ENCODE measurements at places on chromosomes 16 and 17.

DNA sequence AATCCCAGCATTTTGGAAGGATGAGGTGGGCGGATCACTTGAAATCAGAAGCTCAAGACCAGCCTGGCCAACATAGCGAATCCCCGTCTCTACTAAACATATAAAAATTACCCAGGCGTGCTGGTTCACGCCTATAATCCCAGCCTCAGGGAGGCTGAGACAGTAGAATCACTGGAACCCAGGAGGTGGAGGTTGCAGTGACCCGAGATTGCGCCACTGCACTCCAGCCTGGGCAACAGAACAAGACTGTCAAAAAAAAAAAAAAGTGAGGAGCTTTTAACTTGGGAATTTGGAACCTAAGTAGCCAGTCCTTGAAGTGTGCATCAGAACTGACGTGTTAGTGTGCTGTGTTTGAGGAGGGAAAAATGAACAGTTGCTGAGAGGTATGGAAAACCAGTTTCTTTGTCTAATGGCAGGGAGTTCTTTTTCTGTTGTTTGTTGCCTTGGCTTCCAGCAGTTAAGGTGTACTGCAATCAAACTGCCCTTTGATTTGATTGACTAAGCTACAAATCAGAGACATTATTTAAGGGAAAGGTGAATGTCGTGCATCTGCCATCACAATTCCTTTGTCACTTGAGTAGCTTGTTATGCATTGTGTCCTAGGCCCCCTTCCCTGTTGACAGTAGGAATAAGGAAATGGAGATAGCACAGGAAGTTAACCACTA, 8.6 kb upstream of the DUSP14 start:
- no peak for DNase-seq

- no peak for DNase-seq
Observed at GRCh38 chr17:42068979-42069378, 18.6 kb upstream of the C17orf113 start.

GRCh38 chr17:60782742-60783141, 105.1 kb downstream of the BCAS3 start:
- no peak for DNase-seq

- DNase-seq, result no peak
Observed at GRCh38 chr16:22927306-22927705, 113.3 kb downstream of the HS3ST2 start.

DNA sequence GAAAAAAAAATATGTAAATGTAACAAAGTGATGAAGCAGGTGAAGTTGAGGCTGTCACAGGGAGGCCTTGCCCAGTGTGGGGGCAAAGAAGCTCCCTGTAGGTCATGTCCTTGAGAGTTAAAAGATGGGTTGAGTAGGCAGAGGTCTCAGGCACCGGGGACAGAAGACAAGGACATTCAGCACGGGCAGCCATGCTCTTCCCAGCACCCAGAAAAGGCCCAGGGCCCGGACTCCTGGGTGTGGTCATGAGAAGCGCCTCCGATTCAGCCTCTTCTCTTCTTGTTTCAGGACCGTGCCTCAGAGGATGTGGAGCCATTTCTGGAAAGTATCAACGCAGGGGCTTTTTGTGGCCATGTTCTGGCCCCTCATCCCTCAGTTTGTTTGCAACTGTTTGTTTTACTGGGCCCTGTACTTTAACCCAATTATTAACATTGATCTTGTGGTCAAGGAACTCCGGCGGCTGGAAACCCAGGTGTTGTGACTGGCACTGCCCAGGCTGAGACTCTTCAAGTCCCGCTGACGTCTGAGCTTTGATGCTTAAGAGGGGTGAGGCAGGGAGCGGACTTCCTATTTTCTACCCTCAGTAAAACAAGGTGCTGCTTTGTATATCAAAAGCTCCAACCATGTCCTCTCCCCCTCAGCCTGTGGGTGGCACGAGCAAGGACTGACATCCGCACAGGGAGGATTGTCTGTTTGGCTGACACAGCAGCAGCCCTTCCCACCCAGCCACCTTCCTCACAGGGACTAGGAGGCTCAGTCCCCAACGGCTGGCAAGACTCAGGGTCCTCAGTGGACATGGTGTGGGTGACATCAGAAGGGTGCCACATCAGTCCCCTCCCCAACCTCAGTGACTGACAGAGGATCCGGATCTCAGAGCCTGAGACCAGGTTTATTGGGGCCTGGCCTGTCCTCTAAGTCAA, 26.5 kb downstream of the PLA2G10 start:
- no peak for DNase-seq

DNA sequence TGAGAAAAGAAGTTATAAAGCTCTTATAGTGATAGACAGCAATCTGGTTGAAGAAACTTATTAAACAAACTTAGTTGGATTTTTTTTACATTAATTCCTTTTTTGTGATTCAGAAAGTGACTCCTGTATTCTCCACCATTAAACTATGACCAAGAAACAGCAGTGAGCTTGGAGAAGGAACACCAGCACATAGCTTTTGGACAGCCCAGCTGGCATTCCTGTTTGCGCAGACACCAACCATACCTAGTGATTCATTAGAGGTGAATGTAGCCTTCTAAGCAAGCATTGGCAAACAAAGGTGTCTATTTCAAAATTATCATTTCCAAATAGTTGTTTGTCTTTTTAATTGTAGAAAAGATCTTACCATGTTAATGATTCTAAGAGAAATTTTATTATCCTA, 94.4 kb downstream of the STXBP4 start:
- DNase-seq, result no peak

DNA sequence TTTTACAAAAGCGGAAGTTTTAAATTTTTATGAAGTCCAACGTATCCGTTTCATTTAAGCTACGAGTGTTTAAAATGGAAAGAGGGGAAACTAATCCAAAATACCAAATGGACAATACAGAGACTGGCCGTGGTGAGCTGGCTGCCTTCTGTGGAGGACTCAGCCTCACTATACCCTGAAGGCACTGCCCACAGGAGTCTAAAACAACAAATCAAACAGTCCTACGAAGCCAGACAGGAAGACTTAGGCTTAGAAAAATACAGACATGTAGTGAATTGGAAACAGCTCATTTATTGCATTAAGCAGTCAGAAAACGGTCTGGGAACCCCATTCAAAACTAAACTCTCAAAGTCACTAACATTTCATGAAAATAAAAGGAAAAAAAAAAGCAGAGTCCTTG, 75.1 kb downstream of the CYTH1 start:
- no peak for DNase-seq

DNA sequence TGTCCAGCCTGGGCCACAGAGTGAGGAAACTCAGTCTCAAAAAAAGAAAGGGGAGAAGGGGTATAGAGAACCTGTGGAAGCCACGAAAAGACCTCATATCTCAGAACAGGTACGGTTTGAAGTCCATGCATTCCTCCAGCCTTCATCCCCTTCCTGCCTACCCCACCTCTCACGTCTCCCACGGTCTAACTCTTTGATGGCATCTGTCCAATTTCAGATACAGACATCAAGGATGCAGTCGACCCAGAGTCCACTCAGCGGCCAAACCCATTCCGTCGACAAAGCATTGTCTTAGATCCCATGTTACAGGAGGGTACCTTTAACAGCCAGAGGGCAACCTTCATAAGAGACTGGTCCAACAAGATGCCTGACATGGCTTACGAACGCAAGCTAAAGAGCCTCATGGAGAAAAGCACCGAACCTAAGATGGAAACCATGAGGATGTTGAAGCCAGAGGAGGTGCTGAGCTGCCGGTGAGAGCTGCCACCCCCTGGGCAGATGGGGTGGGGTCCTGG, 22.7 kb downstream of the C16orf78 start:
- DNase-seq, result no peak

DNA sequence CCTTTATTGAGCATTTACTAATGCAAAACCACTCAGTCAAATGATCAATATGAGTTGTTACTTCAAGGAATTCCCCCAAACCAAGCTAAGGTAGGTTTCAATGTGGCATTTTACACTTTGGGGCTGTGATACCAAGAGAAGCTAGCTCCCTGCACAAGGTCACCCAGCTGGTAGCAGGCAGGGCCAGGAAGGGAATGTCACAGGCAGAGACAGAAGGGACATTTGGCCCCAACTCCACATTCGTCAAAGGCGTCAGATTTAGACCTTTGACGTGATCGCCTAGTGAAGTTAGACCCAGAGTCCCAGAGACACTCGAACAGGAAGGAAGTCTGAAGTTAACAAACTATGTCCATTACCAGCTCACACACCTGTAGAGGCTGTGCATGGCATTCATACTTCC, 5.5 kb upstream of the SMG1 start:
- no peak for DNase-seq

DNA sequence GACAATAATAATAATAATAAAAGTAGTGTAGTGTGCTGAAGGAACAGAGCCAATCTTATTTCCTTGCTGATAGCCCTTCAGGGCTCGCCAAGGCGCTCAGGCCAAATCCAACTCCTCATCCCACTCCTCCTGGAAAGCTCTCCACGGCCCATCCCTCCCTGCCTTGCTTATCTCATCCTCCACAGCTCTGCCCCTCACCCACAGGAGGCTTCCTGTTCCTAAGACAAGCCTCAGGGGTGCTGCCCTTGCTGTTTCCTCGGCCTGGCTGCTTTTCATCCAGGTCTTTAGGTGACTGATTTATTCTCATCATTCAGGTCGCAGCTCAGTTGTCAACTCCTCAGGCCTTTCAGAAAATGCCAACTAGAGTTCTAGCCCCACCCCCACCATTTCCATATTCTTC, 11.2 kb downstream of the GTF3C1 start:
- DNase-seq, result no peak

- DNase-seq, result peak; percentile 37
Observed at GRCh38 chr16:50547340-50548124, 664 bp upstream of the NKD1 start.

DNA sequence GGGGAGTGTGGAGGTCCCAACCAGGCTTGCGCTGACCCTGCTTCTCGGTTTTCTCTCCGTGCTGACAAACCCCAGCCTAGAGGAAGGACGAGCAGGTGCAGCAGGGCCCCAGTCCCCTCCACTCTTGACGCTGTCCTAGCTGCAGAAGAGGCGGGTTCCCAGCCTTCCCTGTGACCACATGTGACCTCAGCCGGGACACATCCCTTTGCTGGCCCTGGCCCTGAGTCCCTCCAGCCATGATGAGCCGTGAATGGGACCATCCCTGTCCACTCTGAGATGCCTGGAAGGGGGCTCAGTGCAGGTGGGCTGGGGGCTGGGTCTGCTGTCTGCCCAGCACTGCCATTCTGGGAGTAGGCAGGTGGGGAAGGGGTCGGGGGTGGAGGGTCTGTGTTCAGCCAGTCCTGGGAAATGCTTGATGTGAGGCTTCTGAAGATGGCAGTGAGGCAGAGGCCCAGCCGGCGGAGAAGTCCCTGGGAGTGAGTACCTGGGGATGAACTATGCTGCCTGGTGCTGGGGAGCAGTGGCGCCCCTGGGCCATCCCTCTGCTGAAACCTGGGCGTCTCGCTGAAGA, 1.9 kb upstream of the TUBB3 start:
- no peak for DNase-seq

- DNase-seq, result peak; percentile 30
Observed at GRCh38 chr16:89917773-89918452, 749 bp upstream of the MC1R start.

GRCh38 chr17:12731839-12732238, 57.5 kb upstream of the ARHGAP44 start:
- no peak for DNase-seq

DNA sequence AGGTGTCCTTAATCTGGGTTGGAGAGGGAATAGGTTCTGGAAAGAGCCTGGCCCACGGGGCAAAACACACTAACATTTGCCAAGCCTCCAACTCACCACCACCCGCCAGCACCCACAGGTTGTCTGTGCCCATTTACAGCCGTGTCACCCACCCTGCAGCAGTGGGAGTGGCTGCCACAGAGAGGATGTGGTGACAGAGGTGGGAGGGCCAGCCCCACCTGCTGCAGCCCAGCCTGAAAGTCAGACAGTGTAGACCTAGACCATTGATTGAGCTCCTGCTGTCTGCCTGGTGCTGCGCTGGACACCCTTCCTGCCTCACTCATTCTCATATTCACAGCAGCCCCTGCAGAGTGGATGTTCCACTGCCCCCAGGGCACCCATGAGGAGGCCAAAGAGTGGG, 44.7 kb downstream of the IL21R start:
- DNase-seq, result no peak

DNA sequence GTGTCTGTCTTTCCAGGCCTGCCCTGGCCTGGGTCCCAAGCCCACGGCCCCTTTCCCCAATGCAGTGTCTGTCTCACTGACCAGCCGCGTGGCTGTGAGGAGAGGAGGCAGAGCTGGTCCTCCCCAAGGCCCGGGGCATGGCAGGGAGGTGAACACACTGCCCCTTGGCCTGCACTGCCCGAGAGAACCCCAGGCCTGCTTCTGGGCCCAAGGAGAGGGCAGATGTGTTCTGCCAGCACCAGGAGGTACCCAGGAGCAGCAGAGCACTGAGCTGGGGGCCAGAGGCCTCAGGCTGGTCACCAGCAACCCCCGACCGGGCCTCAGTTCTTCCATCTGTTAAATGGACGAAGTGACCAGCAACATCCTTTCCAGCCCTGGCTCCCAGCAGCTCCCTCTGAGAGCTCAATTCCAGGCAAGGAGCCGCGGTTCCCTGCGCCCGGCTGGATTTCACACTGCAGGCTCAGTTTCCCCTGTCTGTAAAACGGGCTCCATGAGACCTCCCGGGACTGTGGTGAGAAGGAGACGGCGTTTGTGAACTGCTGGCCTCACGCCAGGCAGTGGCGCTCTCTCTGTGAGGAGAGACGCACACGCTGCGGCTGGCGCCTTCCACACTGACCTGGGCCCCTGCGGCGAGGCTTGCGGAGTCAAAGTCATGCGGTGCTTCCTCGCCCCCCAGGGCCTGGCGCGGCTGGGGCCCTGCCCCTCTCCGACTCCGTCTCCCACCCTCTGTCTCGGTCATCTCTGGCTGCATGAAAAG, 8.1 kb upstream of the ZFPM1 start:
- no peak for DNase-seq

- no peak for DNase-seq
Observed at GRCh38 chr17:63402431-63403212, 43.5 kb downstream of the CYB561 start.

DNA sequence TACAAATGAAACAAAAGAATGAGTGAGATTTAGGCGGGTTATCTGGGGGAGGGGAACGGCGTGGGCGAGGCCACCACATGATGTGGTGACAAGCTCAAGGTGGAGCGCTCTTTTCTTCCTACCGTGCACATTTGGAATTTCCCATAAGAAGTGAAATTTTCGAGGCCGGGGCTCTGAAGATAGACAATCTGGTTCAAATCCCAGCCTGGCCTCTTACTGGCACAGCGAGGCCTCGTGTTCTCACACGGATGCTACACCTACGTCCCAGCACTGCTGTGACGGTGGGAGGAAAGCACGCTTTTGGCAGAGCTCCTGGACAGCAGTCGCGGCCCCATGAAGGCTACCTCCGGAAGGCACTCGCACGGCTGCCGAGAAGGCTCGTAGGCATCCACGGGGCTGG, 25.2 kb downstream of the ZDHHC7 start:
- DNase-seq, result no peak

DNA sequence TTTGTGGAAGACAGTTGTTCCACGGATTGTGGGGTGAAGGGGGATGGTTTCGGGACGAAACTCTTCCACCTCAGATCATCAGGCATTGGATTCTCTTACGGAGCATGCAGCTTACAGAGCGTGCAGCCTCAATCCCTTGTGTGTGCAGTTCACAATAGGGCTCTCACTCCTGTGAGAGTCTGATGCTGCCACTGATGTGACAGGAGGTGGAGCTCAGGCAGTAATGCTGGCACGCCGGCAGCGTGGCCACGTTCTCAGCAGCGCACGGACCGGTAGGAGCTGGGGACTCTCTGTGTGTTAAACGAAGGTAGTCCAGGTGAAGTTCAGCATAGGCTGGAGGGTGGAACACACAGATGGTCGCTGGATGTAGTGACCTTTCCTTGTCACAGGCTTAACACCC, 37.8 kb downstream of the SEC14L1 start:
- DNase-seq, result no peak
